Tongue (tissue), 3 donors: ENCODE measurements at places on chromosomes 16 and 17. TPM values are rescaled to one million over a fixed set of nuclear protein-coding genes. Genes with fewer than 3 reads are reported as not detected.

The OGFOD1 gene
- 61.0 TPM for total RNA-seq

The SMTNL2 gene
- 174 TPM for total RNA-seq

The HSPB9 gene
- total RNA-seq: not detected

The ABCA8 gene
- 73.0 TPM for total RNA-seq

The INCA1 gene
- 0.62 TPM for total RNA-seq

The GPR139 gene
- not detected for total RNA-seq

The C1QL1 gene
- total RNA-seq: 1.2 TPM

The CACNG3 gene
- not detected for total RNA-seq

The KCNH4 gene
- total RNA-seq: not detected

The KRTAP4-9 gene
- not detected for total RNA-seq

The CES4A gene
- 5.2 TPM for total RNA-seq

The SEC14L5 gene
- total RNA-seq: 3.1 TPM

The NKD1 gene
- total RNA-seq: 15.7 TPM

The BRIP1 gene
- 6.5 TPM for total RNA-seq

The TK1 gene
- 19.5 TPM for total RNA-seq

The IGSF6 gene
- total RNA-seq: 1.3 TPM

The KRTAP3-1 gene
- total RNA-seq: not detected

The CCDC154 gene
- 0.51 TPM for total RNA-seq

The HOXB9 gene
- not detected for total RNA-seq

The LRRC75A gene
- total RNA-seq: 6.2 TPM

The HSD17B2 gene
- 3.4 TPM for total RNA-seq

The SCGB1C2 gene
- not detected for total RNA-seq

The GDPD1 gene
- 3.4 TPM for total RNA-seq

The GNAO1 gene
- 3.9 TPM for total RNA-seq

The CD300LG gene
- 2.5 TPM for total RNA-seq

The KIF19 gene
- 2.5 TPM for total RNA-seq

The ZNF629 gene
- 10.8 TPM for total RNA-seq

The CDK12 gene
- 28.2 TPM for total RNA-seq

The SLC52A1 gene
- not detected for total RNA-seq

The OR1F1 gene
- total RNA-seq: not detected

The EPOP gene
- total RNA-seq: not detected

The ASPA gene
- 4.4 TPM for total RNA-seq

The KRT27 gene
- not detected for total RNA-seq

The SYCE1L gene
- total RNA-seq: 1.2 TPM

The TRIM25 gene
- 22.1 TPM for total RNA-seq

The ARRB2 gene
- total RNA-seq: 14.6 TPM

The EPN3 gene
- total RNA-seq: 7.5 TPM

The UTS2R gene
- 5.8 TPM for total RNA-seq

The HEATR9 gene
- not detected for total RNA-seq

The PDIA2 gene
- total RNA-seq: 2.7 TPM

The GSG1L gene
- 1.4 TPM for total RNA-seq

The HYDIN gene
- 1.2 TPM for total RNA-seq

The SOCS1 gene
- total RNA-seq: 5.1 TPM

The MT1X gene
- total RNA-seq: 55.9 TPM

The CPNE7 gene
- not detected for total RNA-seq

The NACA2 gene
- not detected for total RNA-seq

The EVPLL gene
- total RNA-seq: 3.5 TPM

The MYADML2 gene
- 51.9 TPM for total RNA-seq

The CPPED1 gene
- 9.3 TPM for total RNA-seq

The KRTAP4-6 gene
- not detected for total RNA-seq

The SULT1A1 gene
- 12.8 TPM for total RNA-seq

The ARHGAP44 gene
- 3.4 TPM for total RNA-seq

The CASKIN1 gene
- 1.0 TPM for total RNA-seq

The HOXB5 gene
- not detected for total RNA-seq

The NPIPA1 gene
- total RNA-seq: 84.9 TPM

The TMEM186 gene
- 5.9 TPM for total RNA-seq

The TEDC2 gene
- total RNA-seq: 3.4 TPM
